ENCODE measurements at places on chromosomes 3 and 15.

GRCh38 chr3:138296639-138297038 lies 33.0 kb downstream of the NME9 start:
- DNase-seq = no peak

- DNase-seq = no peak
Measured at GRCh38 chr3:143590660-143591059, 257.6 kb downstream of the SLC9A9 start.

DNA sequence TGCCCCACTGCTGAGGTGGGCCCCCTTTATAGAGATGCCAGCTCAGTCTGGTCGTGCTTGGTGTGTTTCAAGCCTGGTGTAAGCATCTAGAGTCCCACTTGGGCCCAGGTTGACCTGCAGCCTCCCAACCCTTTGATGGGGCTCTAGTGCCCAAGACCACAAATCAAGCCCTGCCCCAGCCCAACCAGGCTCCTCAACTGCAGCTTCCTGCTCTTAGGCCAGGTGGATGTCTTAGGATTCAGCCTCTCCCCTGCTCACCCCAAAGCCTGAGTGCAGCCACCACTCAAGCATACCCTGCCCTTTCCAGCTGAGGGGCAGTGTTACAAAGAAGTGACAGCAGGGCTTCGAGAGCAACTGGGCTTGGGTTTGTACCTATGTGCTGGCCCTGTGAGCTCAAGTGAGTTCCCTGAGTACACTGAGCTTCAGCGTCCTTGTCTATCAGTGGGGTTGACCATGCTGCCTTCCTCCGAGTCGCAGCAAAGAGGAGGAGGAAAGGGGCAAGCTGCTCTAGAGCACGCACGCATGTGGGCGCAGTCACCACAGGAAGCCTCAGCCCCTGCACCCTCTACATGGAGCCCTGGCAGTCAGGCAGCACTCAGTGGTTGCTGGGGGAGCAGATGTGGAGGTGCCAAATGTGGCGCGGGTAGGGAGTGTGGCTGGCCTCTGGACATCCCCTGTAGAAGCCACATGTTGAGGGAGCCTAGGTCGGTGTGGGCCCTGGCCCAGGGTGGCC lies 120.7 kb downstream of the EEFSEC start:
- no peak for DNase-seq

DNA sequence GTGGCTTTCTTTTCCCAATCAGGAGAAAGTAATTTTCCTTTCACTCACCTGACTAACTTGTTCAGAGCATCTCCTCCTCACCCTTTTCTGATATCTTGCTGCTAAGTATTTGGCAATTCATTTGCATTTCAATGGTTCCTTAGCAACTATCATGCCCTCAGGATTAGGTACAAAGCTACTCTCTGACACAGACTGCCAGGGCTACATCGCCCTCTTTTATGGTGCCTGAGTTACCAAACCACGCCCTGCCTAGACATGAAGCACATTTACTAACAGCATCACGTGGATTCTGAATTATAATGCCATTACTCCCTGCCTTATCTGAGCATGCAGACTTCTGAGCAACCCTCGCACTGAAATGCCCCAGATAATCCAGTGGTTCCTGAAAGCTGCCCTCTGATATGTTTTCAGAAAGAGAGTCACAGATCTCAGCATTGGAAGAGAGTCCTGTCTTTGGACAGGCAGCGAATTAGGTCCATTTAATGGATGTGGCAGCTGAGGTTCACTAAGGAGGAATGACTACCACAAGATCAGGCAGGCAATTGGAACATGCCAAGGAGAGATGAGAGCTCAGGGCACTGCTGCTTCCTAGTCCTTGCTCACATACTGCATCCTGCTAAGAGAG lies 14.5 kb downstream of the EPHB1 start:
- no peak for DNase-seq

DNA sequence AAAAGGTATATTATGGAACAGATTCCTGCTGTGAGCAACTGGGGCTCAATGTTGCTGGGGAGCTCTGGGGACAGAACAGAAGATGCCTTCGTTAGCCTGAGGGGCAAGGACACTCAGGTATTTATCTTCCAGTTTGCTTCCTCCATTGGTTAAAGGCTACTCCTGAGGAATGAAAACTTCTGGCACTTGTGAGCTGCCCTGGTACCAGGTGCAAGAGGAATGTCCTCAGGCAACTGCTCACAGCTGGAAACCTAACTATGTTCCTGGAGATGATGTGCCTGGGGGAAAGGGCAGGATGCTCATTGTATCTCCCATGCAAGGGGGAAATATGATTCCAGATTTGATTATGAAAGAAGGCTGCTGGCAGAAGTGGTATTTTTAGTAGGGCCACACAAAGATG lies 54.0 kb upstream of the BBX start:
- DNase-seq = no peak

- no peak for DNase-seq
Measured at GRCh38 chr3:100033903-100034471, 80.3 kb downstream of the FILIP1L start.

- DNase-seq = no peak
Measured at GRCh38 chr3:40855871-40856270, 331.1 kb downstream of the ZNF621 start.

GRCh38 chr3:10379961-10380360 lies 59.0 kb upstream of the SEC13 start:
- DNase-seq = no peak

DNA sequence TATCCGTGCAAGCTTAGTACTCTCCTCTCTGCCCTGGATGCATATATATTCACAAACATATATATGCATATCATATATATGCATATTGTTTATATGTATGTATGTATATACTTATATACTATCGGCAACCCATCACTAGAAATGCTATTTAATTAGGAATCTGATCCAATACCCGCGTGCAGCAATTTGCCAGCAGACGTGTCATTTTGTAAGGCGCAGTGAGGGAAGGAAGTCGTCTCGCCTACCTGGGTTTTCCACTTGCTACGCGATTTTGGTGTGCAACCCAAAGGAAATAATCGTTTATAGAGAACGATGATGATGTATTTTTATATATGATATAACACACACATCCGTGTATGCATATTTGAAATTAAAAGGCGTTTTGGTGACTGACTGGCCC lies 5.6 kb upstream of the FEZF2 start:
- no peak for DNase-seq

- no peak for DNase-seq
Measured at GRCh38 chr15:101482526-101483371, 6.8 kb downstream of the PCSK6 start.

- no peak for DNase-seq
Measured at GRCh38 chr3:33521736-33522135, 81.5 kb upstream of the UBP1 start.

DNA sequence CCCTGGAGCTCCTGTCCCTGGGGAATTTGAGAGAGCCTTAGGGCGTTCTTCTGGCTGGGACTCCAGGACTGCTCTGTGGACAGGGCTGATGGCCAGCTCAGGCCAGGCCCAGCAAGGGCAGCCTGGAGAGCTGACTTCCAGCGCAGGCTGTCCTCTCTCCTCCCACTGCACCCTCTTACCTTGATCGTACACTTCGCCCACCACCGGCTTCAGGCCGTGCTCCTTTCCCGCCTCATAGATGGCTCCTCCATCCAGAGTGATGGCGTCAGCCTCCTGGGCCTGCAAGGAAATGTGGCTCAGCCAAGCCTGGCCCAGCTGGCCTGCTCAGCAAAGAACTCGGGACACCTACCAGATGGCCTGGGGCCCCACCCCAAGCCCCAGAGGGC lies 3.1 kb downstream of the MELTF start:
- no peak for DNase-seq

DNA sequence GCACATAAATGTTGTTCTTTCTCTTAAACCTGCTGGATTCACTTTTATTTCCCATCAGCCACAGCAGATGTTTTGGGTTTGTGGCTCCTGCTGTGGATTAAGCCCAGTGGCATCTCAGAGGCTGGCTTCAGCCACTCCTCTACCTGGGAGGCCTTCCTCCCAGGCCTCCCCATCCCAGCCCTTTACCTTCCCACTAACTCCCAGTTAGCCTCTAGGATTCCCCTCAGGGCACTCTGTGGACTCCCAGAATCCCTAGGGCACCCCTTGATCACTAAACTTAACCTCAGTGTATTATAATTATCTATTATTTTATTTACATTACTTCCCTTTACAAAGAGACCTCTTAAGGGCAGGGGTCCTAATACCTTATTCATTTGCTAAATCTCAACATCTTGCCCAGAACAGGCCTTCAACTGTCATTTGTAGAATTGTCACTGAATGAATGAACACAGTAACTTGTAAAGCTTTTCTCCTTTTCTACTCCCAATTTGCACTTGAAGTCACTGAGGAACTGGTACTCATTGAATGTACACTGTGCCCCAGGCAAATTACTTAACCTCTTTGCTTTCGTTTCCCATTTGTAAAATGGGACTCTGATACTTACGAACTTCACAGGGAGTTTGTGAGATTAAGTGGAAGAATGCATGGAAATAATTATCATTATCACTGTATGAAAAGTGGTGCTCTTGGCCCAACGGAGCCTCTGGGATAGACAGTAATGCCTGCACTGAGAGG lies 8.3 kb downstream of the CCDC13 start:
- no peak for DNase-seq

GRCh38 chr15:79991826-79992225 lies 20.8 kb upstream of the BCL2A1 start:
- no peak for DNase-seq

- no peak for DNase-seq
Measured at GRCh38 chr15:75361989-75362641, 6.3 kb downstream of the MAN2C1 start.

GRCh38 chr3:191355406-191355805 lies 25.1 kb upstream of the UTS2B start:
- no peak for DNase-seq

DNA sequence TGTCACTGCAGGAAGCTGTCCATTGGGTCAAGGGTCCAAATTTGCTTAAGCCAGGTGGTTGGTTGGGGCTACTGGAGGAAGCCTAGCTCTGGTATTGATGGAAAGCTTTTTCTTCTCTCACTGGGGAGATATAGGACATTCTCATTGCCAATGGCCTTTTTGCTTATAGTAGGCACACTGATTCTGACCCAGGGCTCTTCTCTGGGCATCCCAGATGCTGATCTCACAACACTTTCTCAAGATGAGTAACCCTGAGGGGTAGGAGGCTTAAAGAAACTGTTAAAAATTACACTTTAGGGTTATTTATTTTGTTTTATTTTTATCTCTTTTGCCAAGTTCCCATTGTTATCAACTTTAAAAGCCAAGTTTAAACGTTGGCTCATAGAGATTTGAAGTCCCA lies 337.8 kb downstream of the LRRC3B start:
- DNase-seq = no peak

GRCh38 chr3:148238421-148238821 lies 459.3 kb upstream of the AGTR1 start:
- no peak for DNase-seq

GRCh38 chr3:31671976-31672375 lies 139.3 kb downstream of the STT3B start:
- no peak for DNase-seq

- DNase-seq = no peak
Measured at GRCh38 chr15:69132977-69133861, 27.2 kb upstream of the GLCE start.

- no peak for DNase-seq
Measured at GRCh38 chr3:3110299-3110630, at the start of gene IL5RA. Gene IL5RA (minus strand): TSS chr3:3110374. CDS start chr3:3104984, 5,390 bp downstream.

DNA sequence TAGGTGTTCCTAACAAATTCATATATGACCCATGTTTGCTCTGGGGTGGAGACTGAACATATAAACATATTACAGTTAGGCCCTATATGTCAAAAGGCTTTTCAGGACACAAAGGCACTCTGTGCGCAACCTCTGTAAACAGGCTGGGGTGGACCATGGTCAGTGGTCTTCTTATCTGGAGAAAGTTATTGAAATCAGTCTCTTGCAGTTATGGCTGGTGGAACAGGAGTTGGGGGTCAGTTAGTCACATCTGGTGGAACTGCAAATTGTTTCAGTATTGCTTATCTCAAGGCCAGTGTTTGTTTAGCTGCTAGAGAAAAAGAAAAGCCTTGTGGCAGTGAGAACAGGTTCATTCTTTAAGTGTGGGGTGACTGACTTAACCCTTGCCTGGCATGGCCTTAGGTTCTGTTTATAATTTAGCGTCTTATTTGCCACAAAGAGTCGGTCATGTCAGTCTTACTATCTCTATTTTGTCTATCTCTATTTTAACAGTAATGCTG lies 5.9 kb upstream of the GP9 start:
- DNase-seq = no peak

- no peak for DNase-seq
Measured at GRCh38 chr15:88791637-88792036, 11.6 kb upstream of the ACAN start.

DNA sequence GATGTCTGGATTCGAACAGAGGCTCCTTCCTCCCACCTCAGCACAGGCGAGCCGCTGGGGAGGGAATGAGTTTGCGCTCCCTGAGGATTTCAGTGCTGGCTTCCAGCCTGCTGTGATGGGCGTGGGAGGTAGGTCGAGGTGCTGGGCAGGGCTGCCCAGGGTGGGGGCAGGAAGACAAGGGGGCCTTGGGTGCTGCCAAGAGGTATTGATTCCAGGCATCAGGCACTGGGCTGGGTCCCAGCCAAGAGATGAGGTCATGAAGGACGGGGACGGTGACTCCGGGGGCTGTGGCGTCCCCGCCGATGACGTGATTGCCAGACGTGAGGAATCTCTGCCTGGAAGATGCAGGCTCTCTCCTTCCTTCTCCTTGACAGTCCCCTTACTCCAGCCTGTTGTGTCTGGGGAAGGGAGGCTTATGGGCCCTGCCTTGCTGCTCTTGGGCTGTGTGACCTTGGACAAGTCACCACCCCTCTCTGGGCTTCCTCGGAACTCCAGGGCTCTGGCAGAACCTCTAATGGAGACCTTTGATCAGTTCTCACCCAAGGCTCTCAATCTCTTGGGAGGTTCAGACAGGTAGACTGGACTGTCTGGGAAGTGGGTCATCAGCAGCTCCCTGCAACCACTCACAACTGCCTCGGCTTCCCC lies 116.8 kb downstream of the FBLN2 start:
- DNase-seq = peak; percentile 45

- peak; percentile 84 for DNase-seq
Measured at GRCh38 chr15:51681303-51681963, at the start of gene SCG3. Gene SCG3 (plus strand): TSS chr15:51681503. CDS start chr15:51681756, 253 bp downstream.

GRCh38 chr15:42313463-42313862 lies 40.2 kb upstream of the TMEM87A start:
- DNase-seq = no peak

Data from Right ventricle myocardium inferior (tissue), 1 donor.